SJCRH30 (cell line): ENCODE measurements at places on chromosomes 11 and 22.

- peak; percentile 76 for DNase-seq
Measured at GRCh38 chr11:72226701-72227100, 2.1 kb downstream of the INPPL1 start.

DNA sequence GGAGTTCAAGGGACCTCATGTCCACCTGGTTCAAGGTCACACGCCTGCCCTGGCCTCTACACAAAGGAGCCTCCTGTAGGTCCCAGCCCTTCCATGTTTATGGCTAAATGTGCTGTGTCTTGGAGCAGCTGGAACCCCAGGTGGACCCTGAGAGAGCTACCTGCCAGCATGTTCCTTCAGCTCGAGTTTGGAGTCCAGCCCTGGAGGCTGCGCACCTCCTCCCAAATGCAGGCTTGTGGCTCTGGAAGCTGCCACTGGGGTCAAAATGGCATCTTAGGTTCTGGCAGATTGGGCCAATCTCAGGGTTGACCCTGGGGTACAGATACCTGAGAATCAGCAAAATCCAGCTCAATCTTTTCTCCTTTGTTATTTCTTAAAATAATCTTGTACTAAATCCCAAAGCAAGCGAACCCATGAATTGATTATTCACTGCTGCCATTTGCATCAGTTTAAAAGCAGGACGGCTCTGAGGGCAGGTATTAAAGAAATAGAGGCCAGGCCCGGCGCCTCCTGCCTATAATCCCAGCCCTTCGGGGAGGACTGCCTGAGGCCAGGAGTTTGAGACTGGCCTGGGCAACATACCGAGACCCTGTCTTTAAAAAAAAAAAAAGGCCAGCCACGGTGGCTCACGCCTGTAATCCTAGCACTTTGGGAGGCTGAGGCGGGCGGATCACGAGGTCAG is 2.9 kb downstream of the TNFRSF13C start:
- DNase-seq: no peak

- no peak for DNase-seq
Measured at GRCh38 chr11:134032501-134033091, 36.3 kb upstream of the JAM3 start.

DNA sequence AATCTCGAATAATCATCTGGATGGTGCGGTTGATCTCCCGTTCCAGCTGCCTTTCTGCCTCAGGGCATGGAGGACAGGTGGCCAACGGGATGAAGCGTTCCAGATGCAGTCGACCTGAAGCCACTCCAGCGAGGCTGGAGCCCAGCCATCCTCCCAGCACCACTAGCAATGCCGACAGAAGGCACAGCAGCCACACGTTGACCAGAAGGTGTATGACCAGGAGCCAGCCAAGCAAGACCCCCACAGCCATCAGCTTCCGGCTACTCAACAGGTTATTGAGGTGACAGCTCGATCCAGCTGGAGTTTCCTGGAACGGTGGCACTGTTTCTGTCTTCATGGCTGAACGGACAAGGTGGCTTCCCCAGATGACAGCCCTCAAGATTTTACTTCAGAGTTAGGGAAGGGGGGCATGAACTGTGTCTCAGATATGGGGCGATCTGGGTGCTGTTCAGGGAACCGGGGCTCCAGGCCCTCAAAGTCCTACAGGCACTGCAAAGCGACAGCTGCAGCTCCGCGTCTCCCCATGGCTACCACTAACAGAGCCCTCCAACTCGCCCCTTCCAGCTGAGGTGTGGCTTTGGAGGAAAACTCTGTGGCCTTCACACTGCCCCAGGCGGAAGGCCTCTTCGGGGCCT is 559 bp downstream of the SNX19 start:
- peak; percentile 4 for DNase-seq

GRCh38 chr11:134734141-134734845 is 322.3 kb upstream of the B3GAT1 start:
- no peak for DNase-seq

DNA sequence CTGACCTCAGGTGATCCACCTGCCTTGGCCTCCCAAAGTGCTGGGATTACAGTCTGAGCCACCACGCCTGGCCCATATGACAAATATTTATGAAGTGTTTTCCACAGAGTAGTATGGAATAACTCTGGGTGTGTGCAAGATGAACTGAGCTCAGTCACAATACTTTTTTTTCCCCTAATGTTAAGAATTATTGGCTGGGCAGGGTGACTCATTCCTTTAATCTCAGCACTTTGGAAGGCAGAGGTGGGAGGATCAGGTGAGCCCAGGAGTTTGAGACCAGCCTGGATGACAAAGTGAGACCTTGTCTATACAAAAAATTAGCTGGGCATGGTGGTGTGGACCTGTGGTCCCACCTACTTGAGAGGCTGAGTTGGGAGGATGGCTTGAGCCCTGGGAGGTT is 6.4 kb downstream of the PTPRJ start:
- no peak for DNase-seq

- DNase-seq: no peak
Measured at GRCh38 chr11:126390272-126390867, 34.9 kb downstream of the ST3GAL4 start.
